Aorta (tissue), 5 donors: ENCODE measurements at places on chromosomes 13 and 19. TPM values are rescaled to one million over a fixed set of nuclear protein-coding genes. Genes with fewer than 3 reads are reported as not detected.

DNA sequence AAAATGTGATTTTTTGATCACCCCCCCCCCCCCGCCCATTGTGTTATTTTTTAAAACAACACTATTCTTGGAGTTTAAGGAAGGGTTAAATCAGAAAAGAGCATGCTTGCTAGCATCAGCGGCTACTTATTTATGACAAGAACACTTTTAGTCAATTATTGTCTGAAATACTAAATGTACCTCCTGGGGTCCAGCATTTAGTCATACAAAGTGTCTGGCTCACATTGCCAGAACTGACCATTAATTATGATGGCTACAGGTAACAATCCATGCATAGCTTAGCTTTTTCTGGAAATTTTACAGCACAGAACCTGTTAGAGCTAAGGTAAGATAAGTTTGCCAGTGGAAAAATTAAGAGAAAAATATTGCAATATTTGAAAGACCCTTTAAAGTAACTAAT is 90.1 kb downstream of the PCDH9 start:
- no peak overlapping the region for H3K4me3 ChIP-seq
- no peak overlapping the region for H3K27ac ChIP-seq
- no peaks in the 10 kb centered on the region for H3K4me1 ChIP-seq

DNA sequence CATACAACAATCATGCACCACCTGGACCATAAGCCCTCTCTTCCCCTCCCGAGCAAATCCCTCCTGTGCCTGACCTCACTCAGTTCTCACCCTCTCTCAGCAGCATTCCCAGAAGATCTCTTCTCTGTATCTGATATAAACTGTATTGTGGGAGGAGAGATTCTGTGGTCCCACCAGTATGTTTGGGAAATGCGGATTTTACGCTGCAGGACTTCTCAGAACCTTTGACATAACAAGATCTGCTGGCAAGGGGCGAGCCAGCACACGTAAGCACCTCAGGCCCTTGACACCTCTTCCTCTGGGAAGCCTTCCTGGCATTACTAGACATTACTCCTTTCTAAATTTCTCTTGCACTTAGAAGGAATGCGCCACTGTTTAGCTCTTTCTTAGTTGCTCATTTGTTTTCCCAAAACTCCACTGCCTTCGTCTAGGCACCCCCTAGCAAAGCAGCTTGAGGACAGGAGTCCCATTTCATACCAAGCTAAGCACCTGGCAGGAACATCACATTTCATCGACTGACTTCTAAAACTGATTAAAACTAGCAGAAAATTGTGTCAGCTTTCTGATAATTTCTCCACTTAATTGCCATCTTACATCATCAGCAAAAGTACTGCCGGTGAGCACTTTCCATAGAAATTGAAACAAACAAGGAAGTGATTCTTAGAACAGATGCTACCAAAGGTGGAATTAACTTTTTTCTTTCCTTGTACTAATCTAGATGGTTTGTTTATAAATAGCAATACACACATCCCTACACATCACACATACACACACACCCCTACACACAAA is 63.2 kb downstream of the CCDC70 start:
- H3K4me3 ChIP-seq = no peak overlapping the region
- H3K4me1 ChIP-seq = no peaks in the 10 kb centered on the region
- H3K27ac ChIP-seq = no peak overlapping the region
- no peak for DNase-seq
- H3K36me3 ChIP-seq = no peaks in the 10 kb centered on the region

GRCh38 chr19:6576869-6577475 is 14.0 kb downstream of the CD70 start:
- H3K4me1 ChIP-seq = no peaks in the 10 kb centered on the region
- DNase-seq = no peak
- H3K27me3 ChIP-seq = no peaks in the 10 kb centered on the region
- no peaks in the 10 kb centered on the region for H3K36me3 ChIP-seq
- no peak overlapping the region for H3K4me3 ChIP-seq

- H3K36me3 ChIP-seq = no peaks in the 10 kb centered on the region
- no peak for DNase-seq
- no peak overlapping the region for H3K4me3 ChIP-seq
- no peaks in the 10 kb centered on the region for H3K4me1 ChIP-seq
- no peak overlapping the region for H3K27ac ChIP-seq
These were observed 14.7 kb upstream of the PARP4 start for GRCh38 chr13:24527266-24527775.

DNA sequence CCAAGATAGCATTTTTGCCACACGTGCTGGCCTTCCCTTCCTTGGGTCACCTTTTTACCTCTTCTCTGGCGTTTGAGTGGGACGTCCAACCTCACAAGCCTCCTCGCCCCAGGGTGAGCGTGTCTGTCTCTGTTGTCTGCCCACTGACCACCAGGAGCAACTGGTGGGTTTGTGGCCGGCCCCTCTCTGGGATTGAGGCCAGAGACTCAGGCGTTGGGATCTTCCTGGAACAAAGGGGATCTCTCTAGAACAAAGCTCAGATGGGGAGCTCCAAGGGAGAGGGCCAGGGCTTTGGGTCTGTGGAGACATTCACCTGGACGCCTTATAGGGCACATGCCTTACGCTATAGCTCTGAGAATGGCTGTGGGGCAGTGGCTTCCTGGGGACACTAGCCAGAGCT is 17.4 kb downstream of the COMP start:
- no peaks in the 10 kb centered on the region for H3K27me3 ChIP-seq
- no peaks in the 10 kb centered on the region for H3K4me1 ChIP-seq
- H3K27ac ChIP-seq = no peak overlapping the region
- H3K36me3 ChIP-seq = no peaks in the 10 kb centered on the region
- no peak overlapping the region for H3K4me3 ChIP-seq
- DNase-seq = no peak

- no peak for DNase-seq
- no peaks in the 10 kb centered on the region for H3K4me1 ChIP-seq
- H3K36me3 ChIP-seq = no peaks in the 10 kb centered on the region
- H3K27ac ChIP-seq = no peak overlapping the region
- no peaks in the 10 kb centered on the region for H3K27me3 ChIP-seq
- H3K4me3 ChIP-seq = no peak overlapping the region
These were observed 7.3 kb upstream of the PLIN4 start for GRCh38 chr19:4525563-4526002.

GRCh38 chr13:32153056-32153455 is 121.5 kb downstream of the FRY start:
- no peak overlapping the region for H3K27ac ChIP-seq
- no peaks in the 10 kb centered on the region for H3K4me1 ChIP-seq
- H3K4me3 ChIP-seq = no peak overlapping the region
- peaks cover 3% of the 10 kb centered on the region for H3K36me3 ChIP-seq
- H3K27me3 ChIP-seq = no peaks in the 10 kb centered on the region

GRCh38 chr13:113468472-113469201 is 15.3 kb upstream of the ADPRHL1 start:
- H3K4me3 ChIP-seq = no peak overlapping the region
- no peaks in the 10 kb centered on the region for H3K27me3 ChIP-seq
- no peaks in the 10 kb centered on the region for H3K4me1 ChIP-seq
- H3K27ac ChIP-seq = no peak overlapping the region
- no peaks in the 10 kb centered on the region for H3K36me3 ChIP-seq
- no peak for DNase-seq

DNA sequence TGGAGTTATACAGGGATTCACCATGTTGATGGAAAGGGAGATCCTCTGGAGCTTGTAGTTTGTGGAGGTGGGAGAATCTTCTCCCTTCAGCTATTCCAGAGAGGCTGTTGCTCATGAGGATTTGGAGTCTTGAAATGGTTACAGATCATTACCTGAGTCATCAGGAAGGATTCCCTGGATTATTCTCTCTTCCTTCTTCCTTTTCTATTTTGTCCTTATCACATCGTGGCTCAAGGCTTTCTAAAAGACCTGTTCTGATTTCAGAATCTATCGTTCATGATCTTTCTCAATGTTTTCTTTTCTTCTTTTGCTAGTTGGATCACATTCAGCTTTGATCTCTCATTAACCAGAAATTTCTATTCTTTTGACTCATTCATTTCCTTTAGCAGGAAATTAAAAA is 196.0 kb downstream of the KLF5 start:
- H3K27ac ChIP-seq = no peak overlapping the region
- H3K27me3 ChIP-seq = no peaks in the 10 kb centered on the region
- no peak overlapping the region for H3K4me3 ChIP-seq
- H3K4me1 ChIP-seq = peaks cover 3% of the 10 kb centered on the region
- DNase-seq = no peak

DNA sequence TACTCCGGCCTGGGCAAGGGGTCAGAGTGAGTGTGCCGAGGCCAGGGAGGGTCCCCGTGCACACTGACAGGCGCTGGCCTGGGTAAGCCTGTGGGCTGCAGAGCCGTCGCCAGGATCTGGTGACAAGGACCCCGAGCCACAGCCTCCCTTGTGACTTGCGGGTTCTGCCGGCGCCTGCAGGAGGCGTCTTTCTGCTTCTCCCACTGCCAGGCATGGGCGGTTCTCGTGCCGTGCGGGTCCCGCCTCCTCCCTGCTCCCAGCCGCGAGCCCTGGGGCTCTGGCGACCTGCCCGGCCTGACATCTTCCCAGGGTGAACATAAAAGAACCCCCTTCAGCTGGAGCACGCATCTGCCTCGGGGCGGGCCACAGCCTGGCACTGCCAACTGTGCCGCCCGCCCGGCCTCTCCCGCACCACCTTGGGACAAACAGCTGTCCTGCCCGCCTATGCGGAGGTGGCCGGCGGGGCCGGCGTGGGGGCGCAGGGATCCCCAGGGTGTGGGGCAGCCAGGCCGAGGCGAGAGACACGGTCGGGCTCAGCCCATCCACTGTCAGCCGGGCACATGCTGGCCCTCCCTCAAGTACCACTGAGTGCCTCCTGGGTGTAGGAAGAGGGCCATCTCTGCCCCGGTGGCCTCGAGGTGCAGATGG is 1.5 kb upstream of the HCN2 start:
- H3K36me3 ChIP-seq = no peaks in the 10 kb centered on the region
- H3K27ac ChIP-seq = no peak overlapping the region

- H3K27me3 ChIP-seq = no peaks in the 10 kb centered on the region
- DNase-seq = no peak
- no peaks in the 10 kb centered on the region for H3K4me1 ChIP-seq
- no peak overlapping the region for H3K4me3 ChIP-seq
- no peaks in the 10 kb centered on the region for H3K36me3 ChIP-seq
These were observed 30.2 kb upstream of the UBE2L5 start for GRCh38 chr13:30391956-30392680.

- no peaks in the 10 kb centered on the region for H3K36me3 ChIP-seq
- no peaks in the 10 kb centered on the region for H3K4me1 ChIP-seq
- H3K27ac ChIP-seq = no peak overlapping the region
- no peak for DNase-seq
- no peaks in the 10 kb centered on the region for H3K27me3 ChIP-seq
These were observed 60.9 kb downstream of the THSD1 start for GRCh38 chr13:52345048-52345447.

DNA sequence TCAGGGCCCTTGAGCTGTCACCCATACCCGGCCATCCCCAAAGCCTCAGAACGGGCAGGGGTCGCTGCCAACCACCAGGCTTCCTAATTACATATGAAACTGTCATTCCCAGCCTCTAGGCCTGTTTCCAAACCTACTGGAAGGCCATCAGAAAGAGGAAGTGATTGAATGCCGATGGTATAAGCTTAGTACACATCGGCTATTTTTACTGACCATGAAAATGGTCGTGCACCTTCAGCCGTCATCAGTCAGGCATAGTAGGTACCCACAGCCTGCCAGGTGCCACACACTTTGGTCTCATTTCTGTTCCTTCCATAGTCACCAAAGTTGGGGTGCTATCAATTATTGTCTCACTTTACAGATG is 10.2 kb downstream of the KRI1 start:
- H3K36me3 ChIP-seq = no peaks in the 10 kb centered on the region
- no peaks in the 10 kb centered on the region for H3K4me1 ChIP-seq
- H3K27ac ChIP-seq = no peak overlapping the region
- H3K27me3 ChIP-seq = no peaks in the 10 kb centered on the region
- DNase-seq = no peak

GRCh38 chr19:39515551-39516191 is 732 bp downstream of the SELENOV start:
- no peaks in the 10 kb centered on the region for H3K27me3 ChIP-seq
- H3K4me1 ChIP-seq = no peaks in the 10 kb centered on the region
- H3K27ac ChIP-seq = no peak overlapping the region
- H3K36me3 ChIP-seq = no peaks in the 10 kb centered on the region

DNA sequence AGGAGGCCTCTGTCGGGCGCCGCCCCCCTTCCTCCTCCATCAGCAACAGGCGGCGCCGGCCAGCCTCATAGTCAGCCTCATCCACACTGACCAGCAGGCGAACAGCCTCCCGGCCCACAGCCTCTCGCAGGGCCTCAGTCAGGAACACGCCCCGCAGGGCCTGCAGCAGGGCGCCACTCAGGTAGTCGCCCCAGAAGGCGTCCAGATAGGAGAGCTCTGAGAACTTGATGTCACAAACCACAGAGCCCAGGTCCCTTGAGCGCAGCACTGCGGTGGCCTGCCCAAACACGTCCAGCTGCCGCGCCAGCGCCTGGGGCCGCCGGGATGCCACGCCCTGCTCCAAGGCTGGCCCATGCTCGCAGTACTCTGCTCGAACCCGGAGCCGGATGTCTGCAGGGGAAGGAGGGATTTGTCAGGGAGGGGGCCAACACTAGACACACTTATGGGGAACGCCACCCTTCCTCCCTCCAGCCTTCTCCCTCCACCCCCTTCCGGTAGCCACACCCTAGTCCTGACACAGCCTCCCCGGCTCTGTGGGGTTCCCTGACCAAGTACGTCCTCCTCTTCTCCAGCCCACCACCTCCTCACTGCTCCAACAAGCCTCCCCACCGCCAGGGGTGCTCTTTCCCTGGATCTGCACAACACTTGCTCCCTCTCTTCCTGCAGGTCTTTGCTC is 17.9 kb downstream of the DEDD2 start:
- no peak overlapping the region for H3K4me3 ChIP-seq
- no peaks in the 10 kb centered on the region for H3K27me3 ChIP-seq
- H3K4me1 ChIP-seq = no peaks in the 10 kb centered on the region
- peaks cover 10% of the 10 kb centered on the region for H3K36me3 ChIP-seq
- peak; percentile 76 for DNase-seq

DNA sequence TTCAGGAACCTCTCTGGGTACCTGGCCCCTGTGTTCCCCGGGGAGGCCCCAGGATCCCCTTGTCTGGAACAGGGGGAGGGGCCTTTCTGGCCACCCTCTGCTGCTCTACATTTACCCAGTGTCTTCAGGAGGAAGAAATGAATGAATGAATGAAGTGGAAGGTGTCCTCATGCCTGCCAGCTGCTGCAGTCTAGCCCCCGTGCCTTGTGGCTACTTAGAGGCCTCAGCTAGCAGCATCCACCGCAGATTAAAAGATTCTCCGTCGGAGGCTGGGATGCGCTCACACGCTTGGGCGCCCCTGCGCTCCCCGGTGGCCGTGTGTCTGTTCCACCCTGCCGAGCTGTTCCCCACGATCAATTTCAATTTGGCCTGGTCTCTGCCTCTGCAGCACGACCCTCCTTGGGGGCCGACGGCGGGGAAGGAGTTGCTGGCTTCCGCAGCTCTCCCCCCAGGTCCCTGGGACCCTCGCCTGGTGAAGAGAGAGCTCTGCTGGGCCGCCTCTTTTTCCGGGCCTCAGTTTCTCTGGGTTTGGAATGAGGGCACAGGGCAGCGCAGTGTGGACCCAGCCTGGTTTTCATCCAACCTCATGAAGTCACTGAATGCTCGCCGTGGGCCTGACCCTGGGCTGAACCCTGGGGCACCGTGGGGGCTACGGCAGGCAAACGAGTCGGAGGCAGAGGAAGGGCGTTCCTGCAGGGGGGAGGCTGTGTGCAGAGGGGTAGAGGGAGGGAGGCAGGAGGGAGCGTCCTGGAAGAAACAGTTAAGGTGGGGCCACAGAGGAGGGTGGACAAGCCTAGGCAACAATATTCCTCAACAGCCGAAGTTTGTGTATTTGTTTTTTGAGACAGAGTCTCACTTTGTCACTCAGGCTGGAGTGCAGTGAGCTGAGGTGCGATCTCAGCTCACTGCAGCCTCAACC is 28.3 kb downstream of the EFNA2 start:
- no peak overlapping the region for H3K27ac ChIP-seq
- DNase-seq = no peak
- H3K36me3 ChIP-seq = no peaks in the 10 kb centered on the region
- no peaks in the 10 kb centered on the region for H3K4me1 ChIP-seq
- no peaks in the 10 kb centered on the region for H3K27me3 ChIP-seq

MEIOSIN gene
- not detected for total RNA-seq

CNMD gene
- not detected for total RNA-seq

CATSPERD gene
- total RNA-seq = not detected

ATP4A gene
- not detected for total RNA-seq
